ENCODE measurements at places on chromosomes 11 and 22.

DNA sequence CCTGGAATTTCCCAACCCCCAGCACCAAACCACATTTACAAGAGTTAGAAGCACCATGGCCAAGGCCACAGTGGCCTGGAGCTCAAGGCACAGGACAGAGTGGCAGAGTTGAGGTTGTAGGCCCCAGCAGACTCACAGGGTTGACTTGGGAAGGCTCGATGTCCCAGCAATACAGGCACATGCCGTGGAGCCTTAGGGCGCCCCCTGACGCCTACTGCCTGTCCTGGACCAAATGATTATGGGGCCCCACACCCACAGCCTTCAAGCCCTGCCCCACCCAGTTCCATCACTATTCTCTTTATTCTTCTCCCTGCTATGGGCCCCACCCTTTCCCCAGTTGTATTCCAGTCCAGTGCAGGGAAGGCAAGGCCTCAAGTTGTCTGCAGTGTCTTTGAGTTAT lies at the start of gene CCDC179:
TSS of gene CCDC179 (minus strand) at position 234 of the 400 bp plus-strand sequence. CDS start at position 181, 53 bp downstream.
- no peak for DNase-seq

GRCh38 chr11:2531277-2531986 lies 86.6 kb downstream of the KCNQ1 start:
- peak; percentile 24 for DNase-seq

GRCh38 chr11:11533751-11534150 lies 88.1 kb downstream of the GALNT18 start:
- no peak for DNase-seq

GRCh38 chr11:115334932-115335788 lies 169.1 kb downstream of the CADM1 start:
- no peak for DNase-seq

GRCh38 chr22:50524676-50525103 lies 708 bp downstream of the SCO2 start:
- no peak for DNase-seq

DNA sequence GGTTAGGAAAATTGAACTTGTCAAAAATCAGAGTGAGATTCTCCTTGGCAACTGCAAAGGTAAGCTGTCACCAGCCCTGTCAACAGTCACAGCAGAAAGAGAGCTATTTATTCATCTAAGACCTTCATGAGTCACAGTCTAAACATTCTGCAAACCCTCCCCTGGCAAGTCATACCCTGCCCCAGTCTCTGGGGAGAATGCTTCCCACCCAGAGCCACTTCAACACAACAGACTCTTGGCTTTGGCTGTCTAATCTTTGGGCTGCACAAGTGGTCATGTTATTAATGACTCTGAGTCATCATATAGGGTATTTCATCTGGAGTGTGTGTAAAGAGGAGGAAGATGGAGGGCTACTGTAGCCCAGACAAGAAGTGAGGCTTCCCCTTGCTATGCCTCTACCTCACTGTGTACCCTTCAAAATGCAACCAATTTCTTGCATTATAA lies 153.4 kb downstream of the CCDC34 start:
- peak; percentile 64 for DNase-seq

All from fibroblast of the conjunctiva (primary cell).